ENCODE measurements at places on chromosomes 13 and 19.
A peak's percentile ranks its signal among the peaks of the same experiment; 100 is the strongest.

DNA sequence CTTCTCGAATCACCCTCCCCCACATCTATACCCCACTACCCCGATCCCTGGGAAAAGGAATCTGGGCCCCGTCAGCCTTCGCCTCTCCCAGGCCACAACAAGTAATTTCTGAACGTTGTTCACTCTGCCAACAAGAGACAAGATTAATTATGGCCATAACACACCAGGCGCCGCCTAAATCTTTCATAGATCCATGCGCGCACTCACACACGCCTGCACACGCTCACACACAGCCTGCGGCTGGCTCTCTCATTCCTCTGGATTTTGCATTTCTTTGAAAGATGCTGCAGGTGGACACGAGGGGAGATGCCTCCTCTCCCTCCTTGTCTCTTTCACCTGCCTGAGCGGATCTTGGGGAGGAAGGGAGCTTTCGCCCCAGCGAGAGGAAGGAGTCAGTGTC lies 17.1 kb downstream of the ZNRF4 start:
- no peak overlapping the region for H3K27ac ChIP-seq
- DNase-seq = no peak
- no peaks in the 10 kb centered on the region for H3K4me1 ChIP-seq
- H3K36me3 ChIP-seq = no peaks in the 10 kb centered on the region

DNA sequence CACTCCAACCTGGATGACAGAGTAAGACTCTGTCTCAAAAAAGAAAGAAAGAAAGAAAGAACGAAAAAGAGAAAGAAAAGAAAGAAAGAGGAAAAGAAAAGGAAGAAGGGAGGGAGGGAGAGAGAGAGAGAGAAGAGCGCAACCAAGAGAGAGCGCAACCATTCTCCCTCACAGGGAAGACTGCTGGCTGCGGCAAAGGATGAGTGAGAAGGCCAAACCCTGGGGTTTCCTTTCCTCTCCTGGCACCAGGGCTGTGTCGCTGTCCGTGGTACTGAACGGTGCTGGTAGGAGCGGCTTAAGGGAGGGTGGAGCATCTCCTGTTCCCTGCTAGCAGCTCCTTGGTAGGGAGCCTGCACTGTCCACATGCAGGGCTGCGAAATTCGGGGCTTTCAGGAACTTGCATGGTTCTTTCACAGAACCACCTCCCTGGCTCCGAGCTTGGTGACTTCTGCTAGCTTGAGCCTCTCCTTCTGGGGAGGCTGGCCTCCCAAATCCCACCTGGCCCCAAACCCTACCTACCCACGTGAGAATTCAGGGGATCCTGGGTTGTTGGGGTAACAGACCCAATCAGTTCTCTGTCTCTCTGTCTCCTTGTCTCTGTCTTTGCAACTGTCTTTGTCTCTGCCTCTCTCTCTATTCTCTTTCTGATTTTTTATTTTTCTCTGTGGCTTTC lies 51.1 kb upstream of the ZNRF4 start:
- H3K4me3 ChIP-seq = no peak overlapping the region
- H3K27ac ChIP-seq = no peak overlapping the region
- DNase-seq = peak; percentile 36
- H3K27me3 ChIP-seq = no peaks in the 10 kb centered on the region
- no peaks in the 10 kb centered on the region for H3K36me3 ChIP-seq
- H3K4me1 ChIP-seq = no peaks in the 10 kb centered on the region

GRCh38 chr13:38866649-38867048 lies 124.0 kb downstream of the STOML3 start:
- no peaks in the 10 kb centered on the region for H3K36me3 ChIP-seq
- no peak for DNase-seq
- H3K4me1 ChIP-seq = no peaks in the 10 kb centered on the region
- H3K27ac ChIP-seq = no peak overlapping the region
- H3K27me3 ChIP-seq = no peaks in the 10 kb centered on the region

- no peaks in the 10 kb centered on the region for H3K27me3 ChIP-seq
- H3K4me1 ChIP-seq = peaks cover 10% of the 10 kb centered on the region
- no peak for DNase-seq
- no peaks in the 10 kb centered on the region for H3K36me3 ChIP-seq
- no peak overlapping the region for H3K4me3 ChIP-seq
Observed at GRCh38 chr13:19984430-19985218, 26.1 kb downstream of the ZMYM2 start.

DNA sequence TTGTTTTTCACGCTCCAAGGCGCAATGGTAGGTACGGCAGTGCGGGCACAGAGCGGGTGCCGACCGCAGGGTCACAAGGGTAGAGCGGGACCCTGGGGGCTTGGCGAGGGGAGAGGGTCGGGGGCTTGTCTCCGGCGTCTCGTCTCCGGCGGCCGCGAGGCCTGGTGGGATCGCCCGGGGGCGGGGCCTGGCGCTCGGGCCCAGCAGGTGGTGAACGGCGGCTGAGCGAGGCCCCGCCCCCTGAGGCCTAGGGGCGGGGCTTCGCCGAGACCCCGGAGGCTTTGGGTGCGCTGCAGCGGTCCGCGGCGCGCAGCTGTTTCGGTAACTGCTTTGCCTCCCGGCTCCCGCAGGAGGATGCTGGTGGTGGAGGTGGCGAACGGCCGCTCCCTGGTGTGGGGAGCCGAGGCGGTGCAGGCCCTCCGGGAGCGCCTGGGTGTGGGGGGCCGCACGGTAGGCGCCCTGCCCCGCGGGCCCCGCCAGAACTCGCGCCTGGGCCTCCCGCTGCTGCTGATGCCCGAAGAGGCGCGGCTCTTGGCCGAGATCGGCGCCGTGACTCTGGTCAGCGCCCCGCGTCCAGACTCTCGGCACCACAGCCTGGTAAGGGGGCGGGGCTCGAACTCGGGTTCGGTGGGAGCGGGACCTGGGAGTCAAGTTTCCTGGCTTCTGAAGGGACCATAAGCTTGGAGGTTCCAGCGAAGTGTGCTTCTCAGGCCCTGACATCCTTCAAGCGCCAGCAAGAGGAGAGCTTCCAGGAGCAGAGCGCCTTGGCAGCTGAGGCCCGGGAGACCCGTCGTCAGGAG lies at the start of gene TSEN34:
Gene TSEN34 (plus strand): TSS at position 298 of the 800 bp plus-strand sequence. CDS start 57 bp downstream, at position 355.
- peaks cover 23% of the 10 kb centered on the region for H3K4me1 ChIP-seq
- no peaks in the 10 kb centered on the region for H3K27me3 ChIP-seq
- H3K36me3 ChIP-seq = no peaks in the 10 kb centered on the region
- peak within 1 kb of the TSS; percentile 98 for H3K27ac ChIP-seq
- DNase-seq = peak; percentile 76
- H3K4me3 ChIP-seq = peak within 1 kb of the TSS; percentile 88

GRCh38 chr19:8893419-8893818 lies 61.2 kb downstream of the MBD3L1 start:
- no peaks in the 10 kb centered on the region for H3K36me3 ChIP-seq
- no peaks in the 10 kb centered on the region for H3K4me1 ChIP-seq
- H3K4me3 ChIP-seq = no peak overlapping the region
